ENCODE measurements at places on chromosomes 1 and 21. TPM values are rescaled to one million over a fixed set of nuclear protein-coding genes. Genes with fewer than 3 reads are reported as not detected.

Gene TTC39A
- total RNA-seq = 0.78 TPM

Gene SPRR2E
- not detected for total RNA-seq

Gene RTCA
- 71.5 TPM for total RNA-seq

Gene OR2T29
- total RNA-seq = not detected

Gene PDPN
- not detected for total RNA-seq

Gene ATP5PO
- total RNA-seq = 142 TPM

Gene CCDC24
- 2.9 TPM for total RNA-seq

Gene TNFSF4
- total RNA-seq = 40.5 TPM

Gene TSTD1
- total RNA-seq = 47.2 TPM

Gene NRAS
- 63.2 TPM for total RNA-seq

Gene NBPF4
- total RNA-seq = not detected

Gene JAM2
- 0.45 TPM for total RNA-seq

Gene CDK11A
- total RNA-seq = 129 TPM

Gene CIART
- 10.2 TPM for total RNA-seq

Gene PROX1
- total RNA-seq = not detected

Gene TAL1
- 1.7 TPM for total RNA-seq

Gene LINGO4
- not detected for total RNA-seq

Gene RIMKLA
- total RNA-seq = 8.8 TPM

Gene PSRC1
- total RNA-seq = 16.2 TPM

Gene CLDN17
- not detected for total RNA-seq

Gene S100A7
- total RNA-seq = not detected

Gene TMEM200B
- not detected for total RNA-seq

Gene NIBAN1
- total RNA-seq = 182 TPM

Gene MARK1
- total RNA-seq = not detected

Gene RSRP1
- 117 TPM for total RNA-seq

Gene KRTAP19-1
- total RNA-seq = not detected

Gene GJA4
- total RNA-seq = 0.86 TPM

Gene CCDC30
- 2.6 TPM for total RNA-seq
